ENCODE measurements at places on chromosomes 1 and 21. TPM values are rescaled to one million over a fixed set of nuclear protein-coding genes. Genes with fewer than 3 reads are reported as not detected.

KCNE1 gene
- 0.78 TPM for total RNA-seq

FCGR3A gene
- total RNA-seq: not detected

NT5C1A gene
- not detected for total RNA-seq

DNA sequence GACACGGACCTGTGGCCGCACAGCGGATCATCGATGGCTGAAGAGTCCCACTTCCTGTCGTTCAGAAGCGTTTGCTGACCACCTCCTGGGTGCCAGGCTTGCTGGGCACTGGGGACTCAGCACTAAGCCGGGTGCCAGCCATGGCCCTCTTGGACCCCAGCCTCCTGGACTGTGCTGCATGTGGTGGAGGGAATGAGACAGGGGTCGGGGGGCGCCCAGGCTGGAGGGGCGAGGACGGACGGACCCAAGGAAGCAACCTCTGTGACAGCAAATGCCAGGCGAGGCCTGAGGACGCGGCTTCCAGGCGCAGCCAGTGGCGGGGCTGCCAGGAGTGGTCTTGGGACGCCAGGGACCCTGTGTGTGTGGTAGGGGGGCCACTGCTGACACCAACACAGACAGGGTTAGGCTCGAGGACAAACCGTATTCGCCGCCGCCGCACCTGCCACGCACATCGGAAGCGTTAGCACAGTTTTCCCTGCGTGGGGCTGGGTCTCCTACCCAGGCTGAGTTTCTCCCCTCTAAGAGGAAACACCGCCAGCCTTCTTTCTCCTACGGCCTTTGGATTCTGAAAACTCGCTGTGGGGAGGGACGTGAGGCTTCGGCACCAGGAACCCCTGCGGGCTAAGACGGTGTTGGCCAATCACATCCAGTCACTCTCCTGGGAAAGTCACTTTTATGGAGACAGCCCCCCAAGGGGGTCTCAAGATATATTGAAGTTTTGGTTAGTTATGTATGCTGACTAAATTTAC, 3.1 kb upstream of the MXRA8 start:
- DNase-seq: no peak

DNA sequence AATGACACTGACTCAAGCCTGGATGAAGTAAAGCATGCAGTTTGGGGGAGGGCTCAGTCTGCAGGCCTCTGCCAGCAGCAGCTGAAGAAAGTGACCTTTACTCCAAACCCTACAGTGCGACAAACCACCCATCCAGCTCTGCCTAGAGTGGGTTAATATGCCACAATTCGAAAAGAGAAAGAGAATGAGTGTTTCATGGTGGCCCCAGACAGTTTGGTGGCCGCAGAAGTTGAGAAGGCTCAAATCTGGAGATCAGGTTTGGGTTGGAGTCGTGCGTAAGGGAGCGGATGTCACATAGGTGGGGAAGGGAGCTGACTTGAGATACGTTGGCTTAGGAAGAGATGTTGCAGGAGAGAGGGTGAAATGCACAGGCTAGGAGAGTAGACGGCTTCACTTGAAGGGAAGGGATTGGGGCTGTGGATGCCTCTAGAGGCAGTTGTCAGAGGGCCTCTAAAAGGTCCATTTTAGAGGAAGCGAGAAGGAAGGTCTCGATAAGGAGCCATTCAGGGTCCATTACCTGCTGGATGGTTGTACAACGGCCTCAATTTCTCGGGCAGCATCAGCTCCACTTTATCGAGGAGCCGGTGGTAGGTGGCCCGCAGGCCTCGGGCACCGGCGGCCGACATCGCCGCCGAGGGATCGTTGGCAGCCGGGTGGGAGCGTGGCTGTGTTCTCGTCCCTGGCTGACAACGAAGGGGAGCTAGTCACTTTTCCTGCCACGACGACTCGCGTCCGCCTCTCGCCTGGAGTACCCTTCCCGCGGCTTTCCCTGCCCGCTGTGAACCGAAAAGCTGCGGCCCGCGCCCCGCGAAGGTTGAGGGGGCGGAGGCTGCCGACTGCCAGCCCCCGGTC, 1.0 kb upstream of the DCAF6 start:
- peak; percentile 50 for DNase-seq

GRCh38 chr1:160647329-160647720, 481 bp upstream of the SLAMF1 start:
- DNase-seq: no peak
